ENCODE measurements at places on chromosomes 13 and 19. TPM values are rescaled to one million over a fixed set of nuclear protein-coding genes. Genes with fewer than 3 reads are reported as not detected.

- peak; percentile 33 for DNase-seq
Measured at GRCh38 chr19:49890349-49891311, 6.1 kb downstream of the IL4I1 start.

DNA sequence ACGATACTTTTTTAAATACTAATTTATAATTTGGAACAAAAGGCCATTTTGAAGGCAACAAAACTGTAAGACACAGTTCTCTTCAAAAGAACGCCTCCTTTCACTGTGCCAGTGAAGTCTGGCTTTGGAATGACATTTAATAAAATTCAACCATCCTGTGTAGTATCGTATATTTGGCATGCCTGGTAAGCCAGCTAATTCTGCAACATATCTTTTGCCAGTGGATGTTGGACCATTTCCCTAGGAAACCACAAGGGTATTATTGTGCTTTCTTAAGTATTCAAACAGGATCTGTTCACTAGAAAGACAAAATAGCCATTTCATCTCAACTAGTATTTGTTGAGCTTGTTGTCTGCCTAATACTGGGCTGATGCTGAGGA, 111.6 kb downstream of the RGCC start:
- DNase-seq = no peak

DNA sequence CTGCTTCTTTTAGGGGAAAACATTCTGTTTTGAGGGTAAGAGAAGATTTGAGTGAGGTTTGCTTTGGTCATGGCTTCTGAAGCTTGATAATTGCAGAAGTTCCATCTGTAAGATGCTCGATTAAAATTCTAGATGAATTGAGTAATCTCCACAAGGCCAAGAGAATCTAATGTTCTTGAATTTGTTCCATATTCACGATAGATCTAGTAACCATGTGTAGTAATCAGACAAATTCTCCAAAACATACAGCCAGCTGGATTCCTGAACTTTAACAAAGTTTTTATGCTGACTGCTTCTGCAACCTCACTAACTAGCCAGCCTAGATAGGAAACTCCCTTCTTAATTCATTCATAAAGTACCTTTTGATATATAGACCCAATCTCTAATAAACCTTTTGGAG, 92.7 kb downstream of the COL4A2 start:
- DNase-seq = no peak

- DNase-seq = no peak
Measured at GRCh38 chr13:92461831-92462230, 764.8 kb upstream of the GPC6 start.

GRCh38 chr13:76708138-76708688, 178.0 kb downstream of the KCTD12 start:
- no peak for DNase-seq

- no peak for DNase-seq
Measured at GRCh38 chr13:90562443-90562842, 785.0 kb upstream of the MIR17HG start.

- peak; percentile 52 for DNase-seq
Measured at GRCh38 chr13:50801087-50801931, 42.2 kb downstream of the DLEU7 start.

DNA sequence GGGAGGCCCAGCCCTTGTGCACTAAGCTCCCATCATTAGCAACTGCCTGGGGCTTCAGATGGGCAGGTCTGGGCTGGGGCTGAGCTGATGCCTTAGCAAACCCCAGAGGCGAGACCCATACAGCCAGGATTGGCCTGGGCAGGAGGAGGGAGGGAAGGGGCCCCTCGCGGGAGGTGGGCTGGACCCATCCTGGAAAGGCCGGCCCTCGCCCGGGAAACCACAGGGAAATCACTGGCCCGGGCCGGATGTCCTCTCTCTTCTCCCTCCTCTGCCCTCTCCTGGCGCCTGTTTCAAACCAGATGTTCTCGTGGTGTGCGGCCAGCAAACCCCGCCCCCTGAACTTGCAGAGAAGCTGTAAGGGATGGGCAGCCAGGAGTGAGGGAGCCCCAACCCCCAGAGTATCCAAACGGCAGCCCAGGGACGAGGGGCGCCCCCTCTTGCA, 43.1 kb downstream of the TMEM255B start:
- no peak for DNase-seq

GRCh38 chr19:47610902-47611301, 2.0 kb downstream of the BICRA start:
- no peak for DNase-seq

GRCh38 chr13:43662976-43663375, 123.8 kb downstream of the ENOX1 start:
- no peak for DNase-seq

DNA sequence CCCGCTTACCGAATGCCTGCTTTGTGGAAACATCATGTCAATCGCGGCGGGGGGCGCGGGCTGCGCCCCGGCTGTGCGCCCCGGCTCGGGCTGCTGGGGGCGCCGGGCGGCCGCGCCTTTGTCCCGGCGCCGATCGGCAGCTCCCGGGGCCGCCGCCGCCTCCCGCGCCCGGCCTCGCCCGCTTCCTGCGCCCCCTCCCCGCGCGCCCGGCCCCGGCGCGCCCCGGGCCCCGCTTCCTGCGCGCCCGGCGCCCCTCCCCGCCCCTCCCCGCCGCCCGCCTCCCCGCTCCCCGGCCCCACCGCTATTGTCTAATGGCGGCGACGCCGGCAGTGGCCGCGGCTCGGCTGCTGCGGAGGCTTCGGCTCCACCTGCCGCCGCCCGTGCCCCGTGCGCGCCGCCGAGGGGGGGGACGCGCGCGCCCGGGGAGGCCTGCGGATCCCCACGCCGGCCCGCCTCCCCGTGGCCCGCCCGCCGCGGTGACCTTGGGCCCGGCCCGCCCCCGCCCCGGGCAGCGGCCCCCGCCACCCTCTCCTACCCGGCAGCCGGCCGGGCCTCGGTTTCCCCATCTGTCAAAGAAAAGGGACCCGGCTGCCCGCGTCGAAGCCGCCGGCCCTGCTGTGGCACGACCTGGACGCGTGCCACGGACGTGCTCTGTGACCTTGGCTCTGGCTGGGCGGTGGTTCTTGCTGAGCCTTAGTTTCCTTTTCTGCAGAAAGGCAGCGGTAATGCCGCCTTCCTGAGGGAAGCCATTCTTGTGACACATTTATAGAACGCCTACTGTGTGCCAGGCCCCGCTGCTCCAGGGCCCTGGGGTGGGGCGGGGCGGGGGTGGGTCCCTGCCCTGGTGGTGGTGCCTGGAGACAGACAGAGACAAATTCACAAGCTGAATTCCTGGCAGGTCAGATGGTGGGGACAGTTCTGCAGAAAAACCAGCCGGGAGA, at the start of gene TLE5:
Gene TLE5, minus strand, starts transcription at position 331 of the 941 bp plus-strand sequence. Its CDS starts 295 bp downstream, at position 36.
- peak; percentile 72 for DNase-seq

GRCh38 chr19:56477429-56478338, 539 bp upstream of the ZNF667 start:
- peak; percentile 94 for DNase-seq

DNA sequence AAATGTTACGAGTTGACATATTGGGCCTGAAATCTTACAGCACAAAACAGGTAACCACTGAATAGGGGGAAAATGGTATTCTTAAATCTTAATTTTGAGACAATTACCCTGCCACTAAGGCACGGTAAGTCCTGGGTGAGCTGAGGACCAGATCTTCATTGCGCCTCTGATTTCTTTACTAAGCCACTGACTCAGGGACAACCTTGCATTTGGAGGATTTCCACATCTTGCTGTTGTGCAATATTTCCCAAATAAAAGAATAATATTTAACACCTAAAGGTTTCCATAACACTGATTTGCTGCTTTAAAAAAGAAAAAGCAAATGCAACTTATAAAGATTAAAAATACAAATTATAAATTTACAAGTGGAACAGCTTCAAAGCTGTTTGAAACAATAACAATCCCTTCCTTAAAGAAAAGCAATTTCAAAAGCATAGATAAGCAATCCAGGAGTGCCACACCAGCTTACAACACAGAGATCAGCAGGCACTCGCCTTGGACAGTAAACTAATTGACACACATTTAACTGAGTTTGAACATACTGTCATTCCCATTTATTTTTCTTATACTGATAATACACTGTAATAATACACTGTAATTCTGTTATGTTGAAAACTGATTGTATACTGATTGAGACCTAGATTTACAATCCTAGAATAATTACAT, 79.6 kb upstream of the DOCK9 start:
- DNase-seq = no peak

DNA sequence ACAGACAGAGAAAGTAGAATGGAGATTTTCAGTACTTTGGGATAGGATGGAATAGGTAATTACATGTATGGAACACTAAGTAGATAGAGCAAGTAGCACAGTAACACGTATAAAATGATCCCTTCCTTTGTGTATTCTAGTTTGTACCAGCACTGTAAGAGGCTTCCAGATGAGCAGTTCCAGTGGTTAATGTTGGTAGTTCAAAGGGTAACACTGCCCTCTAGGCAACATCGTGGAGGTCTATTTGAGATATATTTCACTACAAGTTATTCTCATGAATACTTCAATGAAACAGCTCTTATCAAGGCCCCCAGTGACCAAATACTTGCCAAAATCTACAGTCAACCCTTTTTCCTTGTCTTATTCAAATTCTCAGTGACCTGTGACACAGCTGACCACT, 13.5 kb upstream of the ZNF563 start:
- peak; percentile 15 for DNase-seq

DNA sequence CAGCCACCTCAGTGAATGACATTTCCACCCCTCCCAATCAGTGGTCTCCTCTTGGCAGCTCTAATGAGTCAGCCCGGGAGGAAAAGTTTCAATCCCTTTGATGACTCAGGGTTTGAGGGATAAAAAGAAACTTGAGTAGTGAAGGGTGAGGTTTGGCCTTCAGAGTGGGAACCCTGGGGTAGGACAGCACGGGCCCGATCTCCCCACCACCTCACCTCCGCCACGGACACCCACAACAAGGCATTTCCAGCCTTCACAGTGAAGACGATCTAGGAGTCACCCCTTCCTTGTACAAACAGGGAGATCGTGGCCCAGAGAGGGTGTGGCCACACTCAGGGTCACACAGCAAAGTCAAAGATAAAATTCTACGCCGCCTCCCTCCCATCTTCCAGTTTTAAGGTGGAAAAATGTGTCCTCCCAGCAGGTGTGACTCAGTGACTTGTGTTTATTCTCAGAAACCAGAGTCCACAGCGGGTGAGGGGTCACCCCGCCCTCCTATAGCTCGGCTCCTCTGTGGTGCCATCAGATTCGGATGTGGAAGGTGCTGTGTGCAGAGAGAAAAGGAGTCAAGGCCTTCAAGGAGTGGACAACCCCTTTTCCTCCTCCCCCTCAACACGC, 12.3 kb downstream of the CIB3 start:
- DNase-seq = no peak

DNA sequence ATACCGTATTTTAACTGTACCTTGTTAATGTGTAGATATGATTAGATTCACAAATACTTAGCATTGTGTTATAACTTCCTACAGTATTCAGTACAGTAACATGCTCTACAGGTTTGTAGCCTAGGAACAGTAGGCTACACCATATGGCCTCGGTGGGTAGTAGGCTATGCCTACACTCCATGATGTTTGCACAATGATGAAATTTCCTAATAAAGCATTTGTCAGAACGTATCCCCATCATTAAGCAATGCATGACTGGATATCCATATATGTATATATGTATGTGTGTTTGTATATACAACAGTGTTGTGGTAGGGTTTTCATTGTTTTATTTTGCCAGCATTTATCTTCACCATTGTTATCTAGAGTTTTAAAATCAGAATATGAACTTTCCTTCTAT, 119.4 kb downstream of the SLC7A1 start:
- DNase-seq = no peak

- no peak for DNase-seq
Measured at GRCh38 chr13:63044589-63045313, 1629.1 kb upstream of the PCDH20 start.

- DNase-seq = no peak
Measured at GRCh38 chr13:98978280-98978679, 416 bp upstream of the DOCK9 start.

- DNase-seq = no peak
Measured at GRCh38 chr19:14992780-14993179, 13.1 kb upstream of the SLC1A6 start.

- DNase-seq = no peak
Measured at GRCh38 chr13:36817996-36818803, 822 bp upstream of the RFXAP start.

DNA sequence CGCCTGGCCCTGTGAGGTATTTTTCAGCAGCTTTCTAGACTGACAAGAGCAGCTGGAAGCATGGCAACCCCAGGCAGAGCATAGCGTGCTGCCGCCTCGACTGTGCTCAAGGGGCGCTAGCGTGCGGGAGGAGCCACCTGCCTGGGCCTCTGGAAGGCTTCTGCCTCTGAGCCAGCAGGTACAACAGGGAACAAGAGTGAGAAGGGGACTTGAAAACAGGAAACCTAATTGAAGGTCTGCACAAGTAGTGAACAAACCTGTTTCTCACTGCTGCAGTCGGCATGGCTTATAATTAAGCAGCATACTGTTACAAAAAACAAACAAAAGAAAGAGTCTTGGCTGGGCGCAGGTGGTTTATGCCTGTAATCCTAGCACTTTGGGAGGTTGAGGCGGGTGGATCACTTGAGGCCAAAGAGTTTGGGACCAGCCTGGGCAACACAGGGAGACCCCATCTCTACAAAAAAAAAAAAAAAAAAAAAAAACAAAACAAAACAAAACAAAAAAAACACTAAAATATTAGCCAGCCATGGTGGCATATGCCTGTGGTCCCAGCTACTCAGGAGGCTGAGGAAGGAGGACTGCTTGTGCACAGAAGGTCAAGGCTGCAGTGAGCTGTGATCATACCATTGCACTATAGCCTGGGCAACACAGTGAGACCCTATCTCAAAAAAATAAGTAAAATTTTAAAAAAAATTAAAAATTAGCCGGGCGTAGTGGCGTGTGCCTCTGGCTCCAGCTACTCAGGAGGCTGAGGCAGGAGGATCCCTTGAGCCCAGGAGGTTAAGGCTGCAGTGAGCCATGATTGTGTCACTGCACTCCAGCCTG, 12.6 kb upstream of the GARRE1 start:
- DNase-seq = peak; percentile 58

DNA sequence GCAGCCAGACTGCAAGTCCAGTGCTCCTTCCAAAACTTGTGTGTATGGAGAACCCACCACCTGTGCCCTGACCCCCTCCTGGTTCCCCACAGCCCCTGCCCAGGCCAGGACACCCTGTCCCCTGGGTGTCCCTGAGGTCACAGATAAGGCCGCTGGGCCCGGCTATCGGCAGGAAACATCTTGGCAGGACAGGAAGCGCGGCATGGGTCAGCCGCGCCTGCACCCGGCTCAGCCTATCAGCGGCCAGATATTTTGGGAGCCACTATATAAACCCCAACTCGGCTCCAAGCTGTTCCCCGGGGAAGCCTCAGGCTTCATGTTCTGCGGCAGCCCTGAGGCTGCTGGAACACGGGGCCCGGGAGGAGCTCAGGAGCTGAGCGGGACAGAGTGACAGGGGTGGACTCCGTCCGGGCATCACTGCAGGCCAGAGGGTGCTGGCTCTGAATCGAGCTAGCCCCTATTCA, 60.8 kb downstream of the AP1M1 start:
- peak; percentile 42 for DNase-seq

PABPC3 gene
- total RNA-seq = not detected

ATP1A3 gene
- not detected for total RNA-seq

ADAMTSL5 gene
- total RNA-seq = 4.5 TPM

B3GNT3 gene
- not detected for total RNA-seq

PSG2 gene
- not detected for total RNA-seq

PTH2 gene
- not detected for total RNA-seq

KLF1 gene
- not detected for total RNA-seq

VSTM2B gene
- total RNA-seq = not detected

TNPO2 gene
- 50.8 TPM for total RNA-seq

PTPRH gene
- total RNA-seq = 0.54 TPM

IL4I1 gene
- total RNA-seq = not detected

AMER2 gene
- total RNA-seq = under 0.01 TPM

ZNF560 gene
- total RNA-seq = not detected

CYP4F2 gene
- not detected for total RNA-seq

NEK5 gene
- total RNA-seq = 0.29 TPM

NMRK2 gene
- total RNA-seq = not detected

NTF4 gene
- not detected for total RNA-seq

CD22 gene
- 1.6 TPM for total RNA-seq

RPS15 gene
- total RNA-seq = 1,760 TPM

DNAAF3 gene
- total RNA-seq = 9.1 TPM

Data from thyroid gland (tissue), 4 donors.